Fibroblast of skin of right biceps (primary cell): ENCODE measurements at places on chromosomes 5 and 9.

- peak; percentile 52 for DNase-seq
These were observed 27.8 kb upstream of the GRPEL2 start for GRCh38 chr5:149317281-149318048.

DNA sequence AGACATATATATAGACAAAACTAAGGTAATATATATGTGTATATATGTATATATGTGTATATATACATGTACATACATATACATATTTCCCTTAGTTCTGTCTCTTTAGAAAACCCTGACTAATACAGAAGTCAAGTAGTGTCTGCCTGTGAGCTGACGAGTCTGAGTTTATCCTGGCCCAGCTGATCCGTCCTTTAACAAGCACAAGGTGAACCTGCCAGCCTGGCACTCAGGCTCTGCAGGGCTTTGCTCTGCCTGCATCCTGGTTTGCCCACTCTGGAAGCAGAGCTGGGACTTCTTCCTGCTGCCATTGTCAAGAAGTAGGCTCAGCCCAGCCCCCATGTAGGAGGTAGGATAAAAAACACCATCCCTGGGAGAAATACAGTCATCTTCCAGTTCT lies 388.0 kb downstream of the ICE1 start:
- DNase-seq: no peak

- DNase-seq: peak; percentile 8
These were observed 459.3 kb downstream of the MAT2B start for GRCh38 chr5:163964671-163965070.

DNA sequence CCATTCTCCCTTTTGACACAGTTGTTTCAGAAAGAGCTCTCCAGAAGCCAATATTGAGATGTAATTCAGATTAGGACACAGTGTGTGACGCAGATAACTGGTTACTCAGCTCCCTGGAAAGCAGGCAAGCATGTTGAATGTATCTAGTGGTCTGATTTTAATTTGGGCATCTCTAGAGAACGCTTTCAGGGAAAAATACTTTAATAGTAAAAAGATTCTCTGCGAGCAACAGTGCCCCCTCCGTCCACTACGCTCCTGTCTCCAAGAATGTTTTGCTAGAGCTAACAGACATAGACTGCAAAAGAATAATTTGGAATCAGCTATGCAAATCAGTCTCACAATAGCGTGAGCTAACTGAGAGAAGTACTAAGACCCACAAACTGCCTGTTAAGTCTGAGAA lies 23.3 kb downstream of the CFAP90 start:
- no peak for DNase-seq

DNA sequence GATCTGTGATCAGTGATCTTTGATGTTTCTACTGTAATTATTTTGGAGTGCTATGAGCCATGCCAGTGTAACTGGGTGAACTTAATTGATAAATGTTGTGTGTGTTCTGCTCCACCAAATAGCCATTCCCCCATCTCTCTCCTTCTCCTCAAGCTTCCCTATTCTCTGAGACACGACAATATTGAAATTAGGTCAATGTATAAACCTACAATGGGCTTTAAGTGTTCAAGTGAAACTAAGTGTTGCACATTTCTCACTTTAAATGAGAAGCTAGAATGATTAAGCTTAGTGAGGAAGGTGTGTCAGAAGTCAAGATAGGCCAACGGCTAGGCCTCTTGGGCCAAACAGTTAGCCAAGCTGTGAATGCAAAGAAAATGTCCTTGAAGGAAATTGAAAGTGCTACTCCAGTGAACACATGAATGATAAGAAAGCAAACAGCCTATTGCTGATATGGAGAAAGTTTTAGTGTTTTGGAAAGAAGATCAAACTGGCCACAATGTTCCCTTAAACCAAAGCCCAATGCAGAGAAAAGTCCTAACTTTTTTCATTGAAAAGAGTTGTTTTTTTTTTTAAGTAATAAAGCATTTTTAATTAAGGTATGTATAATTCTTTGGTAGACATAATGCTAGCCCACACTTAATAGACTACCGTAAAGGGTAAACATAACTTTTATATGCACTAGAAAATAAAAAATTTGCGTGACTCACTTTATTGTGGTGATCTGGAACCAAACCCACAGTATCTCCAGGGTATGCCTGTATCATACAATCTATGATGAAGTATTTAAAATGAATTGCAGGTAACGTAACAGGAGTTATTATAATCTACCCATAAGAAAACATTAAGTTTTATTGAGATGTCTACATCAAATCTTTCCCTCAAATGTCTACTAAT lies 42.5 kb upstream of the ALDH1A1 start:
- DNase-seq: no peak

DNA sequence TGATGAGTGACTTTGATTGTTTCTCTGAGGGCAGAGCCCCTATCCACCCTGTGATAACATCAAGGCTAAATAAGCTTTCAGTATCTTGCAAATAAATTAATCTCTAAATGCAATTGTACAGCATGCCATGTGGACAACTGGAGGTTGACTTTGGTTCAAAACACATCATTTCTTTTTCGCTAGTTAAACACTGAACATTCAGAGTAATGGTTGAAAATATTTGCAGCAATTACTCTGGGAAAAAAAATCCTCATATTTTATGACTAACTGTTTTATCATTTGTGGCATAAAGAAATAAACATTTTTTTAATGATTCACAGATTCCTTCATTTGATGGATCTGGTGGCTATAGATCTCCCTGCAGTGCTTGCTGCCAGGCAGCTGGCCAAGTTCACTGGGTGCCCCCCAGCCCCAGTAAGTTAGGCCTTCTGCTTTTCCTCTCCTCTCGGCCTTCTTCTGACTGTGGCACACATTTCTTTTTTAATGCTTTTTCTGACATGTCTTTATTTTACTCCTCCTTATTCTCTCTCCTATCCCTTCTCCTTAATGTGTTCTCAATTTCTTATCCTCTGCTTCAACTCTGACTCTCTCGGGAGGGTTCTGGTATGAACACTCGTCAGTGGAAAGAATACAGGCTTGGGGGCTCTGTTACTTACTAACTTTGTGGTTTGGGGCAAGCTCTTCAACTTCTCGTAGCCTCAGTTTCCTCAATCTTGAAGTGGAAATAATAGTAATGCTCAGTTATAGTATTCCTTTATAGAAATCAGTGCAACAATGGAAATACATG lies 69.6 kb downstream of the ADAMTSL1 start:
- DNase-seq: peak; percentile 96

- DNase-seq: no peak
These were observed 4.8 kb downstream of the RETREG1 start for GRCh38 chr5:16612007-16612406.

- DNase-seq: no peak
These were observed 62.8 kb downstream of the MAP1B start for GRCh38 chr5:72170101-72170500.
